ENCODE measurements at places on chromosomes 6 and 20.
A peak's percentile ranks its signal among the peaks of the same experiment; 100 is the strongest.

DNA sequence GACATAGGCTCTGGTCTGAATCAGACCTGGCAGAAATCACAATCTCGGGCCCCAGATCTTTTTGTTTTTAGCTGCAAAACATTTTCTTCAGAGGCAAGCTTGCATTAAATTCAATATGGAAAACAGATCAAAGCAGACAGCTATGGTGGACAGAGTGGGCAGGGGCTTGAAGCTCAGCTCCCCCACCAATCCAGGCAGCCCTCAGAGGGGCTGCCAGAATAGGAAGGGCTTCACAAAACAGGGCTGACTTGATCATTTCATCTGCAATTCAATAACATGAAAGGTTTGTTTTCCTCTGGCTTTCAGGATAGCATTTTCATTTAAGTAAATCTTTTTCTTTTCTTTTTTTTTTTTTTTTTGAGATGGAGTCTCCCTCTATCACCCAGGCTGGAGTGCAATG, 49.2 kb upstream of the ALDH8A1 start:
- DNase-seq: no peak

DNA sequence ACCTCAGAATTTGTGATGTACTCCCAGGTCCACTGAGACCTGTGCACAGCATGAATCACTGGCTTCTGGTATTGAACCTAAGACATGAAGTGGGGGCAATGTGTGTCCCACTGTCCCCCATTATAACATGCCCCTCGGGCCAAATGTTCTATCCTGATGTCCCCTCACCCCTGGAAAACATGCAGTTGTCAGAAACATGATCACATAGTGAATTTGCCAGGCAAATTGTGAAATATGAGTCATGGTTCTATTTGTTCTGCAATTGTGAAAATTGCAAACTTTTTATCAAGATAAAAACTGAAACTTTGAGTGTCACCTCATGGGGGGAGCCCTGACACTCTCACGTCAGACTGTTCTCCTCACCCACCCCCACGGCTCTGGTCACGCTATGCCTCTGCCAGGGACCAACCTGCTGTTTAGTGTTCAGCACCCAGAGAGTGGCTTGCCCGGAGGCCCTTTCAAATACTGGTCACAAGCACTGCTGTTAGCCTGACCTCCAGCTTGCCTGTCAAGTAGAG, 305.3 kb downstream of the CLIC5 start:
- DNase-seq: no peak

- DNase-seq: no peak
Observed at GRCh38 chr6:20447157-20447556, 45.5 kb downstream of the E2F3 start.

- DNase-seq: peak; percentile 49
Observed at GRCh38 chr20:36950414-36951197, 902 bp downstream of the SAMHD1 start.

DNA sequence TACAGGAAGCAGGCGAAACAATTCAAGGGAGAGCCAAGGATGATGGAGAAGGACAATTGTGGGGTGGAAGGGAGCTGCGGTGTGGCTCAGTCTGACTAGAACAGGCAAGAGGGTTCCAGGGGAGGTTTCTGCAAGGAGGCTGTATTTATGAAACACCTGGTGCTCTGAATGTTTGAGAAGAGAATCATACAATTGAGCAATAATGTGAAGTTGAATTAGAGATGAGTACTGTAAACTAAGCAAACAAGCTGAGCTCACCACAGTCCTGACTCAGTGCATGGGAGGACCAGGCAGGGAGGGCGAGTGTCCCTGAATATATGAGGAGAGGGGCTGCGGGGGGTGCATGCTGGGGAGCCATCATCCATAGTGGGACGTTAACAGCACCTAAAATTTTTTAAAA, 279.7 kb downstream of the KIF16B start:
- no peak for DNase-seq

GRCh38 chr6:49514571-49515484, 15.1 kb downstream of the GLYATL3 start:
- no peak for DNase-seq

DNA sequence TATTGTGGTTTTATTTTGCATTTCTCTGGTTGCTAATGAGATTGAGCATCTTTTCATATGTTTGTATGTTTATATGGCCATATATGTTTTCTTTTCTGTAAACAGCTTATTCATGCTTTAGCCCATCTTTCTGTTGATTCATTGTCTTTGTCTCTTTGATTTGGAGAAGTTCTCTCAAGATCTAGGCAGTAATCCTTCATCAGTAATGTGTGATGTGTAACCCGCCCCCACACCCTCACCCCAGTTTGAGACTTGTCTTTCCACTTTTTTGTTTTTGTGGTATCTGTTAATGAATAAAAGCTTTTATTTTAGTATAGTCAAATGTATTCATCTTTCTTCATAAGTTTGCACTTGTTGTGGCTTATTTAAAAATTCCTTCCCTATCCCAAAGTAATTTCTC, 26.0 kb downstream of the ZC3H12D start:
- no peak for DNase-seq
